ENCODE measurements at places on chromosomes 16 and 17.

- no peak for DNase-seq
Measured at GRCh38 chr17:78249074-78249817, 17.8 kb downstream of the TMEM235 start.

DNA sequence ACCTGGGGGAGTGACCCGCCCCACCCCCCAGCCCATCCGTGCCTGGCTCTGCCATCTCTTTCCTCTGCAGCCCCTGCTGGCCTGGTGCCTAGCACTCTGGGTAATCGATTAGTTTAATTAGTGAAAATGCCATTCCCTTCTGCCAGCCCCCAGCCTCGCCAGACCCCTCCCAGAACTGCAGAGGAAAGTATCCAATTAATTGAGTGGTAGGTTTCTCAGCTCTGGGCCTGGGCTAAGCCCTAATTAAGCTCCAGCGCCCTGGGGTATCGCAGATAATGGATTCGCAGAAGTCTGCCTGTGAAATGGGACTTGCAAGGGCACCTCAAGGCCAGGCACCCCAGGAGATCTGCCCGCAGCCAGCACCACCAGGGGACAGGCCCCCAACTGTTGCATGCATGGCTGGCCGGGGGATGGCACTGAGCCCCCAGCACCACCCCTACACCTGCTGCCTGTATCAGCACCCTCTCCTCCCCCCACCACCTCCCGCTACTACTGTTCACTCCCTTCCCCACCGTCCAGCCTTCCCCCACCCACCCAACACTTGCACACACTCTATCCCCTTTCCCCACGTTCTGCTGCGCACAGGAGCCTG lies 19.7 kb upstream of the SPPL2C start:
- no peak for DNase-seq

DNA sequence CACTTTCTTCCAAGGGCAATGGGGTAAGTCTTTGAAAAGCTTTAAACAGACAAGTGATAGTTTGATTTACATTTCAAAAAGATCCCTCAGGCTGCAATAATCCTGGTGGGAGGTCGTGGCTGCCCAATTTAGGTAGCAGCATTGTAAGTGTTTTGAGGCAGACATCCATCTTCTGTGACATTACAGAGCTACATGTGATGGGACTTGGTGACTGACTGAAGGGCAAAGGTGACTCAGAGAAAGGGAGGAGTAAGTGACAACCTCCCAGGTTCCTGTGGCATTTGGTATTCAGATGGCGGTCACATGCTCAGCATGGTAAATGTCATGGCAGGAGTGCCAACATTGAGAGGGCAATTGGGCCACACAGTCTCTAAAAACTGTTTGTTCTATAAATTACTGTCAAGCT lies 26.5 kb downstream of the STAT3 start:
- peak; percentile 58 for DNase-seq

DNA sequence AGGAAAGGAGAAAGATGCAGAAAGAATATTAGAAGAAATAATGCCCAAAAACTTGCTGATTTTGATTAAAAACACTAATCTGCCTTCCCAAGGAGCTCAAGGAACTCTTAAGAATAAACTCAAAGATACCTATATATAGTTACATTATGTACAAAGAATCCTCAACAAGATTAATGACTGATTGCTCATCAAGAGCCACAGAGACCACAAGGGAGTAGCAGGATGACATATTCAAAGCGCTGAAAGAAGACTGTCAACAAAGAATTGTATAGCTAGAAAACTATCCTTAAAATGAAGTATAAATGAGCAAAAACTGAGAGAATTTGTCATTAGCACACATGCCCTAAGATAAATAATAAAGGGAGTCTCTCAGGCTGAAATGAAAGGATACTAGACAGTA lies 6.2 kb downstream of the LPCAT2 start:
- DNase-seq, result no peak

- DNase-seq, result no peak
Measured at GRCh38 chr17:58277802-58278595, 2.7 kb downstream of the MPO start.
